ENCODE measurements at places on chromosomes 6 and 20.

DNA sequence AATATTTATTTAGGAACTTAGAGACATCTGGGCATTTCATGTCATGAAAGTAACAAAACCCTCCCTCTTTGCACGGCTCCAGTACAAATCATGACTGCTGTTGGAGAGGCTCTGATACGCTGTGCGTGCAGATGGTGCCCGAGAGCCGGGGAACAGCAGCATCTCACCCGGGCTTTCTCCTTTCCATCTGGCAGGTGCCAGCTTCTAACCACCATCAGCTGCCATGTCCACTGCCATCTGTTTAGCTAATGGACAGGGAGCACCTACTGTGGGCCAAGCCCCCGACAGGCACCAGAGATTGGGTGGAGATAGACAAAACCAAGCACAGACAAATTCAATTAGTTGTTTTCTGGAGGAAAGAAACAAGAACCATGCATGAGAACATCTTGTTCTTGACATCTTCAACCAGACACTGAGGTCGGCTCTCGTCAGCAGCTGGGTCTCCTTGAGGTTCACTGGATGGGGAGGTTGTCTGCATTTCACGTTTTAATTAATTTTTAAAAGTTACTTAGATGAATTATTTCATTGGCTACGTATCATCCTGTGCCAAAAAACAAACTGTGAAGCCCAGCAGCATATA, 323.7 kb downstream of the THBS2 start:
- DNase-seq = no peak

DNA sequence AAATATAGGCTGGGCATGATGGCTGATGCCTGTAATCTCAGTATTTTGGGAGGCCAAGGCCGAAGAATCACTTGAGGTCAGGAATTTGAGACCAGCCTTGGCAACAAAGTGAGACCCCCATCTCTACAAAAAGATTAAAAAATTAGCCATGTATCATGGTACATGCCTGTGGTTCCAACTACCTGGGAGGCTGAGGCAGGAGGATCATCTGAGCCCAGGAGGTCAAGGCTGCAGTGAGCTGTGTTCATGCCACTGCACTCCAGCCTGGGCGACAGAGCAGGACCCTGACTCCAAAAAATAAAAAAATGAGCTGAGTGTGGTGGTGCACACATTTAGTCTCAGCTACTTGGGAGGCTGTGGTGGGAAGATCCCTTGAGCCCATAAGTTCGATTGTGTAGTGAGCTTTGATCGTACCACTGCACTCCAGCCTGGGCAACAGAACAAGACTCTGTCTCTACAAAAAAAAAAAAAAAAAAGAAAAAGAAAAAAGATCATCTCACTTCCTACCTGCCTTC, 10.1 kb upstream of the GUCA1B start:
- DNase-seq = no peak

DNA sequence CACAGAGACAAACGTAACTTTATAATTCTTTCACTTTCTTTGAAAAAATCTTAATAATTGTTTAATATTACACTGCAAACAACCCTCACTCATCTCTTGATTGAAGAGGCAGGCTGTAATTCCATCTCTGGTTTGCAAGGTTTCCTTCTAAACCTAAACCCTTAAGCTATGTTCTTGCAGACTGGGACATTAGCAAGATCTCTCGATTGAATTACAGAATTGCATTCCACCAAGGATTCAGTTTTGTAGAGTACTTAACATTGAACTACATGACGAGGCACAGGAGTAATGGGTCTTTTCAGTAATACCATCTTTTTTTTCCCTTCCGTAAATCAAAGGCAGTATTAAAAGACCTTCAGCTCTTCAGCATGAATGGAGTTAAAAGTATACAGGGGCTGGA, 111.6 kb upstream of the EEF1E1 start:
- DNase-seq = no peak

GRCh38 chr6:105459049-105459448, 56.2 kb upstream of the PREP start:
- peak; percentile 35 for DNase-seq

DNA sequence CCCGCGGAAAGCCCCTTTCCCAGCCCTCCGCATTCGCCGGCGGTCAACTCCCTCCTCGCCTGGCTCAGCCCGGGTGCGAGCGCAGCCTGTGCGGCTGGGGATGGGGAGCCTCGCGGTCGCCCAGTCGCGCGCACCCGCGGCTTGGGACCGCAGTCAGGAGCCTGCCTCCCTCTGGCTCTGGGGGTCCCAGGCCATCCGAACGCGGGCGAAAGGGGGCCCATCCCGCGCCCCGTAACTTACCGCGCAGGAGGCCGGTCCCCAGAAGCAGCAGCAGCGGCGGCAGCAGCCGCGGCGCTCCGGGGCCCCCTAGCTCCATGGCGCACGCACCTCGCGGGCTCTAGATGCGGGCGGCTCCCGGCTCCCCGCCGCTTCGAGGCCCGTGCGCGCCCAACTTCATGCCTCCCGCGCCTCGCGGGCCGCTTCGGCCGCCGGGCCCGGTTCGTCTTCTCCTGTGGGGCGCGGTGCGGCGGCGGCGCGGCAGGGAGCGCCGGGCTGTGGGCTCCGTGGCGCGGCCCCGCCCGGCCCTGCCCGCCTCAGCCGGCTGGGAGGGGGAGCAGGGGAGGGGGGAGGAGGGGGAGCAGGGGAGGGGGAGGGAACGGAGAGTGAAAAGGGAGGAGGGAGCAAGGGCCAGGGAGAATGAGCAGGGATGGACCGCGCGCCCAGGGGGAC, at the start of gene CHRNA4:
TSS of gene CHRNA4 (minus strand) at position 500 of the 669 bp plus-strand sequence. CDS start at position 316, 184 bp downstream.
- no peak for DNase-seq

DNA sequence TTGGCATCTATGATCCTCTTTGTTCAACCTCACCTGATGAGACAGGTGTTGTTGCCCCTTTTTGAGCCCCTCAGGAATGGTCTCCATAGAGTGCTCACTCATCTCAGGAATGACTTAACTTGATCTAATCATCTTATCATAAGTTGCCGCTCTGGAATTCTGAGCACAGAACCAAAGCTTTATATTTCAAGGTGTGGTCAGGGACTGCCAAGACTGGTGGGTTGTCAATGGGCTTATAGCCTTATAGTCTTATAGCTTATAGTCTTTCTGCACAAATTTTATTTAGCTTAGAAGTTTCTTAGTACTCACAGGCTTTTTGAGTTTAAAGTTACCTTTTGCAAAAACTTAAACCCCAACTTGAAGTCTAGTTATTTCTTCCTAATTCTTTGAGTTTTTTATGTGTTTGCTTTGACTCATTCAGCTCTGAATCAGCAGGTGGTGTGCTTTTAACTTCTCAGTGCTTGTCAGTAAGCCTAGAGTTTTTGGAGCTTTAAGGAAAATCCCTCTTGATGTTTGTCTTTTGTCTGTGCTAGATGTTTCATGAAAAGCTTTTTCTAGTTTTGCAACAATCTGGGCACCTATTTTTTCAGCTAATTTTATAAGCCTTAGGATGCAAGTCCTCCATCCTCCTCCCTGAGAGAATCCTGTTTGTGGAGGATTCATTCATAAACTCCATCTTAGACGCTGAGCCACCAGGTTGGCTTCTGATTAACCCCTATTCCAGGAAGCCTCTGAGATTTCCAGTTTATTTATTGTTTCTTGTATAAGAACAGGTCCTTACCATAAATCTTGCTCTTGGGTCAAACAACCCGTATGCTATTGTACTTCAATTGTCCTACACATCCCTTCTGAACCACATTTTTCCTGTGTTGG, 72.3 kb upstream of the SSTR4 start:
- DNase-seq = no peak

DNA sequence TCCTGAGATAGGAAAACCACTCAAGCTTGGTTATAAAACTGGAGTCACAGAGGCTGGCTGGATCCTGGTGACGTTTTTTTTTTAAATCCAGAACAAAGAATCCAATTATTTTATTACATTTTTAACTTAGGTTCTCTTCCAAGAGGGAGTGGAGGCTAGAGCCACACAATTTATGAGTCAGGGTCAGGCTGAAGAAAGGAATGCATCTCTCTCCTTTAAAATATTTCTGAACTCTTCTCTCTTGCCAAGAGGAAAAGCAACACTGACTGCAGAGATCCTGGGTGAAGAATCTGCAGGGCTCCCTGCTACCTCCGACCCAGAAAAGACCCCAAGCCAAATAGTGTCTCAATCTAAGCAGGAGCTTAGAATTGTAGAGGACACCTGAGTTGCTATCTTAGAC, 88.5 kb upstream of the SSTR4 start:
- no peak for DNase-seq

DNA sequence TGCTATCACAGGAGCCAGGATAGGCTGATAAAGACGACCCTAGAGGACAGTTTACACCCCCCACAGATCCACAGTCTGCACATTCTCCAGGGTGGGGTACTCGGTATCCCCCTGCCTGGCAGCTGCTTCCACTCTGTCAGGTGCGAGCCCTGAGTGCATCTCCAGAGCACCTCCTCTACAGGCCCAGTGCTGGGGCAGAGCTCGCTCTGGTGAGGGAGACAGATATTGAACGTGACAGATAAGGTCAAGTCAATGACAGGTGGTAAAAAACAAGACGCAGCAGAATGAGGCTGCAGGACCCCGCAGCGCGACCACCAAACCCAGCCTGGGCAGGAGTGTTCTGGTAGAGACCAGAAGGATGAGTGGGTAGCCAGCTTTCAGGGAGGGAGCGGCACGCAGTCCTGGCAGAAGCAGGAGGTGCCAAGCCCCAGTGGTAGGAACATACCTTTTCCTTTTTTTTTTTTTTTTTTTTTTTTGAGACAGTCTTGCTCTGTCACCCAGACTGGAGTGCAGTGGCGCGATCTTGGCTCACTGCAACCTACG, 12.4 kb upstream of the MYL9 start:
- no peak for DNase-seq

DNA sequence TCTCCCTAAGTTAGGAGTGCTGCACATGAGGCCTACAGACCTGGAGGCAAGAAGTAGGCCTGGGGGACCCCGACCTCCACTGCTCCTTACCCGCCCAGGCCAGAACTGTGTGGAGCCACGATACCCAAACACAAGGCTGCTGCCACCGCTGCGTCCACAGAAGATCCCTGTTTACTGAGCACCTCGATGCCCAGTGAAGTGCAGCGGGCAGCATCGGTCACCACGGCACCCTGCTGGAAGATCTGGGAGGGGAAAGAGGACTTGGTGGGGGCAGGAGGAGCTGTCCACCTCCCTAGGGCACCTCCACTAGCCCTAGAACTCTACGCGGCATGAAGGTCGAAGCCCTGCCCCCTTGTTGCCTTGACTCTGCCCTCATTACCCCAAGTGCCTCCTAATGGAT, 9.9 kb downstream of the GGT7 start:
- DNase-seq = no peak

- no peak for DNase-seq
Observed at GRCh38 chr6:3371222-3371949, 85.5 kb downstream of the SLC22A23 start.

GRCh38 chr6:45256697-45257695, 71.1 kb upstream of the RUNX2 start:
- DNase-seq = no peak

- no peak for DNase-seq
Observed at GRCh38 chr6:107103082-107103481, 12.2 kb downstream of the BEND3 start.

- DNase-seq = peak; percentile 56
Observed at GRCh38 chr6:166586424-166587156, at the start of gene RAMACL. Gene RAMACL (minus strand): TSS chr6:166586678. CDS start chr6:166586477, 201 bp downstream.

DNA sequence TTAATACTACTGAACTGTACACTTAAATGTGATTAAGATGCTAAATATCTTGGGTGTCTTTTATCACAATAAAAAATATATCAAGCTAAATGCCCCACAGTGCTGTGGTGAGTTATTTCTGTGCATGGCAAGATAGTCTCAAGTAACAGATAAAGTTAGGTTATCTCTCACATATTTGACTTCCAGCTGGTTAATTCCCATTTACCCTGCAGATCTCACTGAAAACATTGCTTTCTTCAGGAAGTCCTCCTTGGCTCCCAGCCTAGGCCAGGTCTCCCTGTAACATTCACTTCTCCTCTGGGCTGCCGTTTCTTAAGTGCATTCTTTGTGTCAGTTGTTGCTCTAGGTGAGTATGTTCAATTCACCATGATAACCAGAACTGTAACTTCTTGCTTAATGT, 59.1 kb downstream of the SLC22A1 start:
- no peak for DNase-seq

DNA sequence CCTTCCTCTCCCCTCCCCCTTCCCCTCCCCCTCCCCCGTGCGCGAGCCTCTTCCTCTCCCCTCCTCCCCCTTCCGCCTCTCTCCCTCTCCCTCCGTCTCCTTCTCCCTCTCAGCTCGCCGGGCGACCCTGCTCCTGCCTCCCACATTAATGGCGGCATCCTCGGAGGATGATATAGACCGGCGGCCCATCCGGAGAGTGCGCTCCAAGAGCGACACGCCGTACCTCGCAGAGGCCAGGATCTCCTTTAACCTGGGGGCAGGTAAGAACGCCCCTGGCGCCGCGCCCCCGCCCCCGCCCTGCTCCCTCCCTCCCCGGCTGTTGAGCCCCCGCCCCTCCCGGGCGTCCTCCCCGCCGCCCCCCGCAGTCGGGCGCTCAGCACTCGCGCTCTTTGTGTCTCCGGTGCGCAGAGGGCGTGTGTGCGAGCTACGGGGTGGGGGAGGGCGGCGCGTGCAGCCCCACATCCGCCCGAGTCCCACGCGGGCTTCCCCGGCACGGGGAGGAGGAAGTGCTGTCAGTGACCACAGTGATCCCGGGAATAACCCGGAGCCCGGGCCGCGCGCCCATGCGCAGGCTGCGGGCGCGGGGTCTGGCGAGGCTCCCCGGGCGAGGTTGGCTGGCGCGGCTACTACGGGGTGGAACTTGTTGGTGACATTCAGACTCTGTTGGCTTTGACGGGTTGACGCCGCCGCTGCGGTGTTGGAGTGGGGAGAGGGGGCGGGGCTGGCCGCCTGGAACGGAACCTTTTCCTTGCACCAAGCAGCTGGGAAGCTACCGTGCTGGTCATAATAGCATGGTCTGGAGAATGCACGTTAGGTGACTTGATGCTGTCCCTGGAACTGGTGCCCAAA, 33.2 kb downstream of the PHACTR1 start:
- DNase-seq = no peak

- DNase-seq = no peak
Observed at GRCh38 chr6:8900056-8900455, 464.7 kb upstream of the SLC35B3 start.

- no peak for DNase-seq
Observed at GRCh38 chr6:34020807-34021553, 124.9 kb downstream of the GRM4 start.

DNA sequence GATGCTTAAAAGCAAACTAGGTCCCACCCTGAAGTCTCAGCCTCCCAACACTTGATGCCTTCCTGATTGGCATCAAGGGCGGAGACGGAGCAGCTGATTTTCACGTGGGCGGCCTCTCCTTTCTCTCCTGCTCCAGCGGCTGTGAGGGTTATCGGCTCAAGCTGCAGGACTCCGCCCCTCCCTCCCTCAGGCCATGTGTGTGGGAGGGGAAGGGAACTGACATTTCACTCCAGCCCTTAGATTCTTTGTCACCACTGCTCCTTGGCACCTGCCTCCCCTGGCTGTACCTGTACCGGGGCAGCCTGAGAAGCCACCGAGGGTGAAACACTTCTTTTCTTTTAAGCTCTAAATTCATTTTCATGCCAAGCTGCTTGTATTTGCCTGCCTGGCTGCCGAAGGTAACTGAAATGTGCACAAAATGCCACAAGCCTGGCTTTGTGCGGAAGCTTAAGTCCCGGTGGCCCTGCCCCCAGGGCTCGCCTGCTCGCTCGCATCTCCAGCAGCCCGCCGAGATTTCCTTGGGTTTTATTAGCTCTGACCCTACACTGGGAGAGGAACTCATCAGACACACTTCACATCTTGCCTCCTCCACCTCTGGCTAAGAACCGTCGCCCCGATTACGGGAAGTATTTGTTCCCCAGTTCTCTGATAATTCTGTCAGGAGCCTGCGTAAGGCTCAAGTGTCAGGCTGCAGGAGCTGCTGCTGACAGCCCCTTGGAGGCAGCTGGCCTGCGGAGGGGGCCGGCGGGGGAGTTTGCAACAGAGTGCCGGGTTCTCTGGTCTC, 9.6 kb upstream of the CPNE5 start:
- no peak for DNase-seq
